T-helper 9 cell (primary cell): ENCODE measurements at places on chromosomes 12 and 14.

- DNase-seq: no peak
Observed at GRCh38 chr12:126171937-126172559, 1106.8 kb downstream of the AACS start.

- no peak for DNase-seq
Observed at GRCh38 chr14:69858801-69859200, 20.4 kb upstream of the SMOC1 start.

DNA sequence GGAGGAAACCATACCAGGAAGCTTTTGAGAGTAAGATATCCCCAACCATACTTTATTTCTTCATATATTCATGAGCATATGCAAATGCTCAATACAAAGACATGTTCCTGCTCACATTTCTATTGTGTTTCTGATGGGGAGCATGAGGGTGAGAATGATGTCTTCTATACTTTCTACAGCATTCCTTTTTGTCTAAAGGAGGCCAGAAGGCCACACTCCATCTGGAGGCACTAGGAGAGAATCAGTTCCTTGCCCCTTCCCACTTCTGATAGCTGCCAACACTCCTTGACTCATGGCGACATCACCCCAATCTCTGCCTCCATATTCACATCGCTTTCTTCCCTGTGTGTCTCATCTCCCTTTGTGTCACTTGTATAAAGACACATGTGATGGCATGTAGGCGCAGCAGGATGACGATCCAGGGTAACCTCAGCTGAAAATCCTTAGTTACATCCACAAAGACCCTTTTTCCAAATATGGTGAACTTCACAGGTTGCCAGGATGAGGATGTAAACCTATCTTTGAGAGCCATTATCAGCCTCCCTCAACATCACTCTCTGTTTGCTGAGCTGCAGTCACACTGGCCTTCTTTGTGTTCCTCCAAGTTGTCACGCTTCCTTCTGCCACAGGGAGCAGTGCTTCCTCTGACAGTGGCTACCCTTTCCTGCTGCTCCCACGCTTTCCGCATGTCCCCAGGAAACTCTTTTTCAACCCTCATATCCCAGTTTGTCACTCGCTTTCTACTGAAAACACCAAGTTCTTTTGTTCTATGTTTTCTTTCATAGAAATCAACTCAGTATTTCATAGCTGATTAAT, 96.9 kb downstream of the STXBP6 start:
- no peak for DNase-seq

DNA sequence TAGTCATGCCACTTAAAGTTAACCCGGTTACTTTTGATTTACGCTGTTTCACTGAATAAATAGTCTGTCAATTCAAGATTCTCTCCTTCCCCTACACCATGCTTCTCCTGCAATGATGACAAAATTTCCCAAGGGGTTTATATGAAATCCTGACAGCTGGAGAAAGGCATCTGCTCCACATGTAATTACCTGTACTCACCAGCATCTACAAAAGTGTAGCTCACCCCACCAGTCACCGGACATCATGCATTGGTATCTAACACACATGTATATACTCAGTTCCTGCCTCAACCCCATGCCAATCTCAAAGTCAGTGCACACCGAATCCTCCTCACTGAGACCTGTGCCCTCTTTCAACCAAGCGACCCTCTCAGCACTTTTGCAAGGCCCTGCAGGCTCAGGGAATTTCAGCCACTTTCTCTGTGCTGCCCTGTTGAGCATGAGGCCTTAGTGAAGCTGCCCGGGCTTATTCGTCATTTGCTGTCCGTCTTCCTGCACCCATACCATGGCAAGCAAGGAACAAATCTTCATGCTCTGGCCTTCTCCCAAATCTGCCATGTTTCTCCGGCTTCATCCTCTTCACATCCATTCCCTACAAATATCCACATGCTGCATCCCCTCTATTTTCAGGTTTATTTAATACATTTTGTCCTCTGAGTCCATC, 131.6 kb downstream of the SEC23A start:
- no peak for DNase-seq

GRCh38 chr12:48991247-48992050, 7.7 kb downstream of the DDN start:
- DNase-seq: no peak

- DNase-seq: peak; percentile 50
Observed at GRCh38 chr14:99246536-99247097, 25.4 kb downstream of the BCL11B start.

- no peak for DNase-seq
Observed at GRCh38 chr14:19902409-19902808, 18.0 kb upstream of the OR4K5 start.

DNA sequence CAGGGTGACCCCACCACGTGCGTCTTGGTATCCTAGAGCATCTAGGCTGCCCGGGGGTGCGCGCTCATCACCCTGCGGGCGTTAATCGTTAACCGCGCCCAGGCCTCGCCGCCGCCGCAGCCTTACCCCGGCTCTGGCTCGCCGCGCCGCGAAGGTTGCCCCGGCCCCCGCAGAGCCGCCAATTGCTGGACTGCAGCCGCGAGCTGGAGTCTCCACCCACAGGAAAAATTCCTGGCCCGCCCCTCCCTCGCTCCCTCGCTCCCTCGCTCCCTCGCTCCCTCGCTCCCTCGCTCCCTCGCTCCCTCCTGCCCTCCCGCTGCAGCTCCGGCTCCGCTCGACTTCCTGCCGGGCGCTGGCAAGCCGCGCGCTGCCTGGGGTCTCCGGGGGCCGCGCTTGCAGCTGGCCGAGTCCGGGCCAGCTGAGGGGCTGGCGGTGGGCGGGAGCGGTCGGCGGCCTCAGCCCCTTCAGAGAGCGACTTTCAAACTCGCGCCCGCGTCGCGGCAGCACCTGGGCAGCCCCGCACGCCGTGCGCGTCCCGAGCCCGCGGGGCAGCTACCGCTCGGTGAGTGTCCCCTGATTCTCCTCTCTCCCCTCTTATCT, at the start of gene PLEKHG3:
PLEKHG3 (plus strand) TSS at position 282 of the 600 bp plus-strand sequence. CDS start 23,208 bp downstream, outside the sequence.
- peak; percentile 40 for DNase-seq

GRCh38 chr12:27319848-27320247, 12.8 kb upstream of the BMAL2 start:
- no peak for DNase-seq

DNA sequence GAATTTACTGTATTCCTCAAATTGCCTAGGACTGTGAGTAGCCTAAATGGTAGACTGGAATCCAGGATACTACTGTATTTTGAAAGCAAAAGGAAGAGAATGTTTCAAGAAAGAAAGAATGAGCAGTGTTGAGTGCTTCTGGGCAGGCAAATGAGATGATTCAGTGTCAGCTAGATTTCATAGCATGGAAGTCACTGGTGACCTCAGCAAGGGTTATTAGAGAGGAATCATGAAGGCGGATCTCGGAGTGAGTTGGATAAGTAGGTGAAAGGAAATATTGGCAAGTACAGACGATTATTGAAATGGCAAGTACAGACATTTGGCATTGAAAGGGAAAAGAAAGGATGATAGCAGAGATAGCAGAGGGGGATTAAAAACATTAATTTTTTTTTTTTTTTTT, 27.1 kb downstream of the VRK1 start:
- DNase-seq: no peak

DNA sequence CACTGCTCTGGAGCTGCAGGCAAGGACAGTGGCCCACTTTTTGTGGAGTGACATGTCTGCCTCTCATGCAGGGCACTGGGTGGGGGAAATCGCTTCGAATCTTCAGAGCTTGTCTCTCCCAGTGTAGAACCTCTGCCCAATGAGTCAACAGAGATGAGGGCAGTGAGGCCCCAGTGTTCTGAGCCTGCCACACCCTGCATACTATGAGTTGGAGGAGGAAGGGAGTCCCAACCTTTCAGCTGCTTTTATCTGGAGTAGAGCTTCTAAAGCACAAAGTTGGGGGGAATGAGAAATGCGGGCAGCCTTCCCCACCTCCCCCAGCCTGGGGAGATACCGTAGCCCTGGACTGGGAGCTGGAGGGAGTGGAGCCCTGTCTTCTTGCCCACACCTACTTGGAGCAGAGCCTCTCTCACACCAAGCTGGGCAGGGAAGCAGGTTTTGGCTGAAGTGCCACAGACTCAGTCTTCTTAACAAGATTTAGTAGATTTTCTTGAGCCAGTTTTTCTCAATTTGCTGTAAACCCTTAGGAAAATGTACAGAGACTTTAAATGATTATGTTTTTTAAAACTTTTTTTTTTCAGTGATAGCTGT, 159.1 kb downstream of the ADGRD1 start:
- DNase-seq: no peak

DNA sequence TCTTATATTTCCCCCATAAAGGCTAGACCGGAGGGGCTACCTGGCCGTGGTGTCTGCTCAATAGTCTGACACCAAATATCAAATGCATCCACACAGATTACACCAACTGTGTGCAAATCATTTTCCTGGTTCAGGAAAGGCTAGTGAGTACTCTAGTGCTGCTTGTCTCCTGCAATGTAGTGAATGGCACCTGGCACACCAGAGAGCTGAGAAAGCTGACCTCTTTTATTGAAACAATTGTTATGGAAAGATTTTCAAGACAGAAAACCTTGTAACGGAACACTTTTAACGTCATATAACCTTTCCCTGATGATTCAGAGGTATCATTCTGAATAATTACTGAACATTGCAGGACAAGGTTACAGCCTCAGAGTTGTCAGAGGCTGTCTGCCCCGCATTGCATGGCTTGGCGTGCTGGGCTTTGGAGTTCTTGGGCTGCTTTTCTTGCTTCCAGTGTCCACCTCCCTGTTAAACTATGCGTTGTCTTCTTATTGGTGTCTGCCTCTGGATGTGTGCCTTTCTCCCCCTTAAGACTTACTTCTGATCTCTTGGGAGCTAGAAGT, 40.7 kb upstream of the HDAC7 start:
- no peak for DNase-seq

- no peak for DNase-seq
Observed at GRCh38 chr14:33219957-33220356, 281.3 kb downstream of the NPAS3 start.

DNA sequence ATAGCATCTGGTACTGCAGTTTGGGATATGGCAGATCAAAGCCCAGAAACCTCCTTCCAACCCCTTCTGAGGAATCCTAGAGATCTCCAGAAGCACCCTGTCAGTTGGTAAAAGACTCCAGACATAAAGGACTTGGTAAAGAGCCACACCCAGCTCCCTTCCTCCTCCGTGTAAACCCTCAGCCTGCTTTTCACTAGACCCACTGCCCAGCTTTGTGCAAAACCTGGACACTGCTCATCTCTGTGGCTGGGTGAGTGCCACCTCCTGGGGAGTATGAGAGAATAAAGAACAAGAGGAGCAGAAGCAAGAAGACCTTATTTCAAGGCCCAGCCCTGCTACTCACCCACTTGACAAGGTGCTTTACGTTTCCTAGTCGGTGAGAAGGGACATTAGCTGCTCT, 33.0 kb downstream of the ANO2 start:
- no peak for DNase-seq

- DNase-seq: no peak
Observed at GRCh38 chr12:22406627-22407026, 72.1 kb upstream of the ST8SIA1 start.

DNA sequence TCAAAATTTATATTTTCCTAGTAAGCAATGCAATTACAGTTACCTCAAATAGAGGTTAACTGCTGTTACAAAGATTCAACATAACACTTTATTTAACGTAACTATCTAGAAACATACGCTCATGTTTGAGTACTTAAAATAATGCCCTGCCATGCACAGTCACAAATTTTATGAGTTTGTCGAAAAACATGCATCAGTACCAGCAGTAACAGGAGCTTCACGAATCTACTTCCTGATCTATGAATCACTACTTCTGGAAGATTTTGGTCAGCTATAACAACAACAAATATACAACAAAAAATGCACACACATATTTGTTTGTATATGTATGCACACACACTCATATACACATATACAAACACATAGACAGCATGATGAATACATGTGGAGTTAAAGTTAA, 881.8 kb downstream of the FSCB start:
- DNase-seq: no peak

DNA sequence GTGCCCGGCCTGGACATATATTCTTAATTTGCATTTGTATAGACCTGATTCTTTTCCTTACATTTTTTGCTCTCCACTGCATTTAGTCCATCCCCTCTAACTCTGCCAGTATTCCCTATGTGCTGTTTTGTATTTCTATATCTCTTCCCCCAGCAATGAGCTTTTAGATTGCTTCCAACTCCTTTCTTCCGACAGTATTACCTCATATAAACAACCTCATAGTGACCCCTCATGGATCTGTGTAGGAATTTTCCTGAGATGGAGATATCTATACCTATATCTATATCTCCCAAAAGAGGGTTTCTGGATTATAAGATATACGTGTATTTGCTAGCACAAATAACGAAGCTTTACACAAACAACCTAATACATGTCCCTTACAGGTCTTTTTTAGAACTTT, 161.9 kb downstream of the CRADD start:
- no peak for DNase-seq

- no peak for DNase-seq
Observed at GRCh38 chr12:114686773-114687500, 3.0 kb upstream of the TBX3 start.

DNA sequence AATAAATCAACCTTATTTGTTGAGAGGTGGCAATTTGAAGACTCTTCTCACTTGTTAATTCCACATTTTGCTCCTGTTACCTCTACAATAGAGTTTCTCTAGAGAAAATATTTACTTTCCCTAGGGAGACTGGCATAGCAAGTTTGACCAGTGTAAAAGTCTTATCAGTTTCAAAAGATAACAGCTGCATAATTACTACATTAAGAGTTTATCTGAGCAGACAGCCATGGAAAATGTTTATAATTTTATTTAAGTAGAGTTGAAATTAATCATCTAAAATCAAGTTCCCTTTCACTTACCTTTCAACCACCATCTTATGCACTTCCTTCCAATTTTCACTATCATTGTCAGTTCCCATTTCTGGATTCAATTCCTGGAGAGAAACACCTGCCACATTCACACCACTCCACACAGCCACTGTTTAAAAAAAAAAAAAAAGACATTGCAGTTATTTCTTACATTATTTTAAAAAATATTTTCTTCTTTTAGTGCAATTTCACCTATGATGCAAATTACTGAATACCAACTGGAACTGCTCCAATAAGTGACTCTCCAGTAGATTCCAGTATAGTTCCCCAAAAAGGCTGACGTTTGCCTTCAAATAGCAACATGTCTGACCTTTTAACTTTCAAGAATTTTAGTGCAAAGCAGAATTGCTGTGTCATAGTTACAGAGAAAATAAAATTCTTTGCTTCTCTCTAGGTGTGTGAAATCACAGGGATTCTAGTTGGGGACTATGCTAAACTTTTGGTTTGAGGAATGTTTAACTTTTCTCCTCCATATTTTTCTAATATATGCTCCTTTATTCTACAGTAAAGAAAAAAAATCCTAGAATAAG, 19.4 kb downstream of the LDHB start:
- DNase-seq: no peak

- no peak for DNase-seq
Observed at GRCh38 chr12:93921521-93921920, 226.9 kb upstream of the PLXNC1 start.

GRCh38 chr14:67199016-67199415, 9.8 kb downstream of the GARIN2 start:
- no peak for DNase-seq

GRCh38 chr12:128813883-128814282, 9.9 kb downstream of the SLC15A4 start:
- DNase-seq: no peak

DNA sequence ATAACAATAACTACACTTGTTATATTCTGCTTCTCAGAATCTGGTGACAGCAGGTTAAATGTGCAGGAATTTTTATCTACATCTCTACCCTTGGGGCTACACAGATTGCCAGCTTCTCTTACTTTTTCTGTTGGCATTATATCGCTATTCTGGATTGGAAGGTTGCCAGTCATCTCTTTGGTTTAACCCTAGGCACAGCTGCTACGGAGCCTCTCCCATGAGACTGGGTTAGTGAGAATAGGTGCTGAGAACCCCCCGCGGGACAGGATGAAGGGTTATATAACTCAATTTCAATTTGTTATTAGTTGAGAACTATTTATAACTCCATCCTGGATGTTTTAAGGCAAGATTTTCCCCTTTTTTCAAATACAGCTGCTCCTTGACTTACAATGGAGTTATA, 73.1 kb downstream of the ACADS start:
- DNase-seq: no peak
